Inflammatory macrophage treated with lipopolysaccharide for 4 hours (primary cell): ENCODE measurements at places on chromosomes 1 and 21.

GRCh38 chr21:30408782-30409494, 13.1 kb downstream of the KRTAP13-1 start:
- DNase-seq = peak; percentile 19

DNA sequence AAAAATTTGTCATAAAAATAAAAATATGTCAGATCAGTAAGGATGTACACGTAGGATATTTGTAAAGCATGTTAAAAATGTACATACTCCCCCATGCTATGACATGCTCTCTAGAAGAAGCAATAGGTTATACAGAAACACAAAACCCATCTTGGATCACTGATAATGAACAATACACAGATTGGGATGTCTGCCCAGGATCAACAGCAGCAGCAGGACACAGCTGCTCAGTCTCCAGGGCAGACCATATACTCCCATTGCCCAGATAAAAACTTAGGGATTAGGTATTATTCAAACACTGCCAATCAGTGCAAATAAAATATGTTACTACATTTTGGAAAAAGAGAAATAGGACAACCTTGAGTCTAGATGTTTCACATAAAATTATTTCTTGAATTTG, 39.0 kb downstream of the DAB1 start:
- DNase-seq = no peak

- DNase-seq = no peak
Observed at GRCh38 chr21:46399129-46399528, 59.6 kb upstream of the DIP2A start.

- peak; percentile 19 for DNase-seq
Observed at GRCh38 chr1:50972766-50973165, 2.7 kb downstream of the CDKN2C start.

GRCh38 chr1:228438266-228438665, 21.6 kb upstream of the TRIM17 start:
- no peak for DNase-seq

DNA sequence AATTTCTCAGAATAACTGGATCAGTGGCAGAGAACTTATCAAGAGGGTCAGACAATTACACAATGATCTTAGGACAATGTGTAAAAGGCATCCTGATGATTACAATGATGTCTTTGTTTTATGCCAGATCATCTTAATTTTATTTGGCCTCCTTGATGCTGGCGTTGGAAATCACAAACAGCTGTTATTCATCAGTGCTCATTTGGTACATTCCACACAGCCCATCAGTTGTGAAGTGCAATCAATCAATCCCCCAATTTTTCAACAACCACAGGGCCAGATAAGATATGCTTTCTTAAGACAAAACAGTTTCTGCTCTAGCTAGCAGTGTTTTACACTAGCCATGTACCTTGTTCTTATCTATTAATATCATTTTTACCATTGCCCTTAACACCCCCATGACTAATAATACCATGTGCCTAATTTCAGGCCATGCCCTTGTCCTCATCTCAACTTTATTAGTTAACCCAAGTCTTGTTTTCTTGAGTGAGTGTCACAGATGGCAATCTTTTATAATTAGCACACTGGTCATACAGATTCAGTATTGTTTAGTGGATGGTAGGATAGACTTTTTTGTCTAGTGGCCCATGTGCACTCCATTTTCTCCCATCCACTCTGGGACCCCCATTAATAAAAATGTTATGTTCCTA, 40.8 kb upstream of the COL24A1 start:
- DNase-seq = no peak

DNA sequence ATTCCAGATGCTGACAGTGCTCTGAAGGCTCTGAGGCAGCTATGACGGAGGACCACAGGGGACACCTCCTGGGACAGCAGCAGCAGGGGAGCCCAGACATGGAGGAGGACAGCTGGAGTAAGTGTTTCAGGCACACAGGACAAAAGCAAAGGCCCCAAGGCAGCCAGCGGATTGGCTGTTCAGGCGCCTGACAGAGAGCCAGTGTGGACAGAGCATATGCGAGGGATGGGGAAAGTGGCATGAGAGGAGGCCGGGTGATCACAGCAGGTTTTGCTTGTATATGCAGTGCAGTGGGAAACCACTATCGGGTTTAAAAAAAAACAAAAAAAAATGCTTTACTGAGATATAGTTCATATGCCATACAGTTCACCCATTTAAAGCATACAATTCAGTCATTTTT, 19.1 kb downstream of the CHRNB2 start:
- no peak for DNase-seq

- no peak for DNase-seq
Observed at GRCh38 chr1:58340185-58340584, 206.3 kb downstream of the OMA1 start.

DNA sequence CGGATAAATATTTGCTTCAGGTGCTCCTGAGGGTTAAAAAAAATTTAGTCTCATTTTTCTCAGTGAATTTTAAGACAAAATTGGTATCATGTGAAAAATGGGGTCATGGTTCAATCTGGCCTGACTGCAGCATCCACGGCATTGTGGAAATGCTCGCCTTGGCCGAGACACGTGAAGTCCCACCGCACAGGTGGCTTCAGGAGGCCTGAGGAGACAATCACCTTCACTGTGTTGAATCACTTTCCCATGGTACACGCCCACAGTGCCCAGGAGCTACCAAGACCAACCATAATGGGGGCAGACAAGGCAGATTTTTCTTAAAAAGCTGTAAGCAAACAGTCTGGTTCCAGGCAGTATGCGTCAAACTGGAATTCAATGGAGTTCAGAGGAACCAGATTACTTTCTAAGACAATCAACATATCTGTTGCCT, 11.0 kb upstream of the CPLANE2 start:
- no peak for DNase-seq

DNA sequence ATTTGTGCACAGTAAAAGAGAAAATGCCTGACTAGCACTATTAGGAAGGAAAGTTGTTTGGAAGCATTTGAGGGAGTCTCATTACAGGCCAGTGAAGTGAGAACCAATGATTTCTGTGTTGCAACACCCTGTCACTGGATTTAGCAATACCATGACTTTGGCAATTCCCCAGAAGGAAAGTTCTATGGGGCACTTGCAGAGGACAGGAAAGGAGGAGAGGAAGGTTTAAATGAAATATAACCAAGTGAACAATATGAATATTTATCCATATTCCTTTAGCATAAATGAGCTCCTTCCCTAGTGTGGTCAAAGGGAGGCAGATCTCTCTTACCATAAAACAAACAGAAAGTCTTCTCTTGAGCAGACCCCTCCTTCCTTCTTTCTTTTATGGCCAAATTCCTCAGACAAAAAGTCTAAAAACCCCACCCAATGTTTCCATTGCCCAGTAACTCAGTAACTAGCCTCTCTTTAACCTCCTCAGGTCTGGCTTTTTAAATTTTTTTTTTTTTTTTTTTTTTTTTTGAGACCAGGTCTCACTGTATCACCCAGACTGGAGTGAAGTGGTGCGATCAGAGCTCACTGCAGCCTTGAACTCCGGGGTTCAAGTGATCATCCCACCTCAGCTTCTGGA, 5.5 kb downstream of the TLR5 start:
- peak; percentile 82 for DNase-seq

DNA sequence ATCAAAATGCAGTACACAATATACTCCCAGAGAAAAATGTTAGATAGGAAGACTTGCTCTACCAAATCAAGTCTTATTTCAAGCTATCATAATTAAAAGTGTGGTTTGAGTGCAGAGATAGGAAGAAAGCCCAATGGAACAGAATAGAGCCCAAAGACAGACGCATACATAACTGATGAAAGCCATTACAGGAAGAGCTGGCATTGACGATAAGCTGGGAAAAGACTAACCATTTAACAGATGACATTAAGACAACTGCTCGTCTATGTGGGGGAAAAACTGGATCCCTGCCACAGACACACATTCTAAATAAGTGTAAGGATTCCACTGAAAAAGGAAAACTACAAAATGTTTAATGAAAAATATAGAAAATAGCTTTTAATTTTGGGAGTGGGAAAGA, 85.5 kb downstream of the NGF start:
- DNase-seq = no peak

DNA sequence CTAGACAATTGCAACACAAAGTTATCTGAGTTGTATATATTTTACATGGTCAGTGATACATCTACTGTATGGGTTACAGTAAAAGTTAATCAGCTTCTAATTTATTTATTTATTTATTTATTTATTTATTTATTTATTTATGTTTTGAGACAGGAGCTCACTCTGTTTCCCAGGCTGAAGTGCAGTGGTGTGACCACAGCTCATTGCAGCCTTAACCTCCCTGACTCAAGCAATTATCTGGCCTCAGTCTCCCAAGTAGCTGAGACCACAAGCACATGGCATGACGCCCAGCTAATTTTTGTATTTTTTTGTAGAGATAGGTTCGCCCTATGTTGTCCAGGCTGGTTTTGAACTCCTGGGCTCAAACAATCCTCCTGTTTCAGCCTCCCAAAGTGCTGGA, 241.6 kb downstream of the PTPRC start:
- no peak for DNase-seq

GRCh38 chr1:8747879-8748825, 69.3 kb downstream of the RERE start:
- DNase-seq = no peak

DNA sequence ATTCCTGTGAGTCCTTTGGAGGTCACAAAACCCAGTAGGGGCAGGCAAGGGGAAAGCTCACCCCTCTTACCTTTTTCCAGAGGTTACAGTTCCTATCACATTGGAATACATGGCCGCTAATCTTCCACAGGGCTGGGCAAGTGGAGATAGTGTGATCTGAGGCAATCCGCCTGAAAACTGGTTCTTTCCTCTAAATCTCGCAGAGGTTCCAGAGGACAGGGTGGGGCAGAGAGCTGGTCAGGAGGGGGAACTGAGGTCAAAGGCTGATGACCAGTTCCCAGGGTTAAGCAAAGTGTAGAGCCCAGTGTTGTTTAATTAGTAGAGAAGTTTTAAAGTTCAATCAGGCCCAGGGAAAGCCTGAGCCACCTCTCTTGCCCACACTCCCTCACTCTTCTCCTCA, at the start of gene SERPINC1:
Gene SERPINC1, minus strand, starts transcription at position 179 of the 400 bp plus-strand sequence. Its CDS starts 68 bp downstream, at position 111.
- DNase-seq = no peak

DNA sequence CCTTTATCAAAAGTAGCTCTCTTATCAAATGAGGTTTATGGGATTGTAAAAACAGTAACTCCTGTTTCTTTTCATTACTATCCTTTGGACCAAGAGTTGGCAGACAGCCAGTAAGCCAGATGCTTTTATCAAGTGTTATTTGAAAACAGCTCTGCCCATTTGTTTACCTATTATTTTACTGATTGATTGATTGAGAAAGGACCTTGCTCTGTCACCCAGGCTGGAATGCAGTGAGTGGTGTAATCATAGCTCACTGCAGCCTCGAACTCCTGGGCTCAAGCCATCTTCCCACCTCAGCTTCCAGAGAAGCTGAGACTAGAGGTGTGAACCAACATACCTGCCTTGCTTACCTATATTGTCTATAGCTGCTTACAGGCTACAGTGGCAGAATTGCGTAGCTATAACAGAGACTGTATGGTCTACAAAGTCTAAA, 3.6 kb downstream of the PRKAB2 start:
- no peak for DNase-seq

DNA sequence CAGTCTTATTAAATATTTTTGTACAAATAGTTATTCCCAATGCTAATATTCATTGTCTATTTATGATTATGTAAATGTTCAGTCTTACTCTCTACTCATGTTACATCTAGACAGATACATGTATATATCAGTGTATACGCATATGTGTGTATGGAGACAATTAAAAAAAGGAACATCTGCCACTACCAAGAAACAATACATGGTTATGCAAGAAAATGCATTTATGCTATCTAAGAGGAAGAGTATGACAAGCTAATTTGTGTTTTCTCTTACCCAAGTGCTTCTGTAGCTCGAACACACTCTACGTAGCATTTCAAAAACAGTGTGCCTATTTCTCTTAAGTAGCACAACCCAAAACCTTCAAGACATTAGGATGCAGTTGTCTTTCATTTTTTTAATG, 6.1 kb upstream of the RLF start:
- DNase-seq = peak; percentile 56

GRCh38 chr1:193103759-193104501, 1.3 kb downstream of the GLRX2 start:
- DNase-seq = no peak

DNA sequence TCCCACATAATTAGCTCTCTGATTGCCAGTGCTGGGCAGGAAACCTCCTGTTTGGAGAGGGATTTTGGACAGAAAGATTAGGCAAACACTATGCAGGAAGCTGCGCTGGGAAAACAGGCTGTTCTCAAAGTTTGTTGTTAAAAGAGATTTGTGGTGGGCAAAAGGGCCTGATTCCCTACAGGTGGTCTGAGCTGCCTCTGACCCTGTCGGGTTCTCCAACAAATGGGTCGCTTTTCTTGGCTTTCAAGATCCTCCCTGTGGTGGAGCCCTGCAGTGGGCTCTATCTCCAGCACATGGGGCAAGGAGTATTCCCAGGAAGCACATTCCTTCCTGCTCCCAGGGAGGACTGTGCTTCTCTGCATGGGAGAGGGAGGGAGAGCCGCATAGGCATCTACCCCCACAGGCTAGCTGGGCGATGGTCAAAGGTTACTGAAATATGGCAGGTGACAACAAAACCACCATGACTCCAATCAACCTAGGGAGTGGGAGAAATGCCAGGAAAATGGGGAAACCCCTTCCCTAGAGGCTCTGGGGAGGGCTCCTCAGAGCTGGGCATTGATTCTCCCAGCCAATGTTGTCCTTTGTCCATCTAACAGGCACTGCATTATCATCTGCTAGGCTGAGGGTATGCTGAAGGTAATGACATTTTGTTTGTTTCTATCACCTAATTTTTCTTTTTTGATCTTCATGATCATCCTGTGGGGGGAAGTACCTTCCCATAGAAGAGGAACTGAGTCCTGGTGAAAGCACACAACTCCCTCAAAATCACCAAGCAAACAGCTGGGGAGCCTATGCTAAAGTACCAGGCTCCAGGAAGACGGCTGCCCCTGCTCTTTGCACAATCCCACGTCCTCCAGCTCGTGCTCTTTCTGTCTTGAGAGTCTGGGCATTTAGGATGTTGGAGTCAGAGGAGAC, 85.3 kb downstream of the PLXNA2 start:
- peak; percentile 28 for DNase-seq

DNA sequence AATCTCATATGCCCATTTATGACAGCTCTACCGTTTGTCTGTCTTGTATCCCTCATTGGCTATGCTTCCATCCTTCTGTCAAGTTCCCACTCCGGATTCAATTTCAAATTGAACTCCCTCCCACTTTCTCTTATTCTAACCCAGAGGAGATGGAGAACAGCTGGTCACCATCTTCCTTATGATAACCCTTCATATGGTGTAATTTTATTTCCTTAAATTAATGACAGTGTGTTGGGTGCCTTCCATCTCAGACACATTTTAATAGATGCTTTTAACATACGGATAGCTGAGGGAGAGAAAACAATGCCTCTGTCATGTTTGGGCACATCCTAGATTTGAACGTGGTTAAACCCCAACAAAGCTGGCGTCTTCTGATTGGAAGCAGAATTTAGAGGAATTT, 103.0 kb upstream of the PLXNA2 start:
- DNase-seq = no peak

DNA sequence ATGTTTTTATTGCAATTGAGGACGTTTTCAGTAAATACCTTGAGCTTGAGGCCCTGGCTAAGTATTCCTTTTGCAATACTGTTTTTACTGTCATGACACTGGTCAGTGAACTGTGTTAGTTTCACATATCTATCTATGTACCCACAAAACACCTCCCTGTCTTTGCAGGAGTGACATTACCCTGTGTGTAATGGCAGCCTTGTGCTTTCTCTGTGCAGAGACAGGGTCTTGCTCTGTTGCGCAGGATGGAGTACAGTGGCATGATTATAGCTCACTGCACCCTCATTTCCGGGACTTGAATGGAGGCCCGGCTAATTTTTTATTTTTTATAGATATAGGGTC, 8.9 kb downstream of the YBX1 start:
- DNase-seq = no peak

- no peak for DNase-seq
Observed at GRCh38 chr1:97047421-97047793, 325.8 kb downstream of the PTBP2 start.

- DNase-seq = no peak
Observed at GRCh38 chr1:185208626-185209180, 51.7 kb downstream of the SWT1 start.
